ENCODE measurements at places on chromosomes 6 and 20. TPM values are rescaled to one million over a fixed set of nuclear protein-coding genes. Genes with fewer than 3 reads are reported as not detected.

- DNase-seq, result no peak
These were observed 15.9 kb downstream of the LEMD2 start for GRCh38 chr6:33772902-33773472.

DNA sequence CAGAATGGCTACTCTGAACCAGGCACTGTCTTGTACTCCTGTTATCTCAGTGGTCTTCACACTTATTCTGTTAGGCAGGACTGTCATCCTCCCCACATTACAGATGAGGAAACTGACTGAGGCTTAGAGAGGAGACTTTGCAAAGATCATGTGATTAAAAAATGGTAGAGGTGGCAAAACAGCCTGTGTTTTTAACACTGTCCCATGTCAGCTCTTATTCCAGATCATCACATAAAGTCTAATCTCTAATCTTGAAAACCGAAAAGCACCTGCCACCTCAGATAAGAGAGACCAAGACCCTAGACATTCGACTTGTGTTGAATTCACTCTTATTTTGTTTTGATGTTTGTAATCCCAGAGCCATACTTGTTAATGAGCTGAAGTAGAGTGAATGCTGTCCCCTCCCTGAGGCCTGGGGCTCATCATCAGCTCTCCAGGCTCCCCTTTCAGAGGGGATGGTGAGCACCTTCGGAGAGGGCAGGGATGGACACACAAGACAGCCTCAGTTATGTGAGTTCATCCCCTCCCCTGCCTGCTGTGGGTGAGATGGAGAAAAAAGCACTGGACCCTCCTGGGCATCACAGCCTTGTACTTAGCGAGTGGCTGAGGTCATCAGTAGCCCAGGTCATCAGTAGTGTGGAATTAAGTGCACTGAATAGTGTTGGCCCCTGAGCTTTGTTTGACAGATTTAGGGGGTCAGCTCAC lies 30.6 kb downstream of the MTHFD1L start:
- DNase-seq, result no peak

DNA sequence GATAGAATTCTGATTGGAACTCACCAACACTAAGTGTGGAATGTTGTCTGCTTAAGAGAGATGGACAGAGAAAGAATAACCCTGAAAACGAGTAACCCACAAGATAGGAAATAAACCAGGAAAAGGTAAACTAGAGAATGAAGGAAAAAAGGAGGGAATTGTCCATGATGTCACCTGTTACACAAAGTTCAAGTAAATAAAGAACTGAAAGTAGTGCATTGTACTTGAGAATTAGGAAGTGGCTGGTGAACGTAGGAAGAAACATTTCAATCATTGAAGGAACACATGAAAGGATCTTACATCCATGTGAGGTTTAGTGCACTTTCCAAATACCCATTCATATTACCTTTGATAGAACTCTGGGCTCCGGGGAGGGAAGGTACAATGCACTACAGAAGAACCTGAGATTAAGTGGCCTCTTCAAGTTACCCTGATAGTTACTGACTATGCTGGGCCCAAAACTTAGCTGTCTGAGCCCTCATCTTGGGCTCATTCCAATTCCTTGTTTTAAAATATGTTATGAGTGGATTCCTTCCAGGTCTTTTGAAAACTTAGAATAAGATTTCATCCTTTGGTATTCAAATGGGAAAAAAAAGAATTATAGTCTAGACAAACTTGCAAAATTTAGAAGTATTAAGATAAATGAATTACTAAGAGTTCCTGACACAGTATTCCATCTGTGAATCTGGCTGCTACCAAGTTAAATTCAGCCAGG lies 1.1 kb upstream of the STX7 start:
- no peak for DNase-seq

The DAAM2 gene
- total RNA-seq, result 61.5 TPM

The C6orf132 gene
- total RNA-seq, result 2.4 TPM
